ENCODE measurements at places on chromosomes 2 and 18. TPM values are rescaled to one million over a fixed set of nuclear protein-coding genes. Genes with fewer than 3 reads are reported as not detected.

The GPR45 gene
- total RNA-seq: not detected

The GRB14 gene
- 5.3 TPM for total RNA-seq

The LBX2 gene
- 3.2 TPM for total RNA-seq

The TEX44 gene
- not detected for total RNA-seq

The ASB18 gene
- total RNA-seq: not detected

The RAB17 gene
- total RNA-seq: 2.1 TPM

The TGFA gene
- 248 TPM for total RNA-seq

The ERFE gene
- 2.3 TPM for total RNA-seq

The LRATD1 gene
- 16.6 TPM for total RNA-seq

The AOX1 gene
- 4.7 TPM for total RNA-seq

The CMPK2 gene
- 1.4 TPM for total RNA-seq

The CRYGD gene
- not detected for total RNA-seq

The SP140L gene
- 3.6 TPM for total RNA-seq
